Stimulated activated CD4-positive, alpha-beta T cell treated with anti-CD3 and anti-CD28 coated beads, Interleukin-4, amount 100 ng/mL, for 48 hours (primary cell): ENCODE measurements at places on chromosomes 6 and 20.

- DNase-seq = no peak
Observed at GRCh38 chr6:50591135-50591534, 122.2 kb upstream of the TFAP2D start.

DNA sequence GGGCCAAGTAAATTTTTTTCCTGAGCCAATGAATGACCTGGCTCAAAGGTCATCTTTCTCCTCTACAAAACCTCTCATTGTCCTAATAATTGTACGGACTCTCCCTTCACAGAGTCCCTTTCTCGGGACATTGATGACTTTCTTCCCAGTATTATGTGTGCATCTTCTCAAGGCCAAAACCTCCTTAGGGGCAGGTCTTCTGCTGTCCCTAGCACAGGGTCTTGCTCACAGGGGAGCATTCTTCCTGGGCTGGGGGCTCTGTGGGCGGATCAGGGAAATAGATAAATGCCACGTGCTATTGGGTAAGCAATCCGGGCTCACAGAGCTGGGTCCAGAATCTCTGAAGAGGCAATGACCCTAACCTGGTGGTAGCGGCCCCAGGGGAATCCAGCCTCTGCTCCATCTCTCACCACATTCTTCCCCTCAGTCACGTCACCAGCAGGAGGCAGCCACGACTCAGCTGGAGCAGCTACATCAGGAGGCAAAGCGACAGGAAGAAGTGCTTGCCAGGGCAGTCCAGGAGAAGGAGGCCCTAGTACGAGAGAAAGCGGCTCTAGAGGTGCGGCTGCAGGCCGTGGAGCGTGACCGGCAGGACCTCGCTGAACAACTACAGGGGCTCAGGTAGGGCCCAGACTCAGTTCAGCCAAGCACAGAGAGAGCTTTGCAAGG is 23.5 kb downstream of the CEP250 start:
- DNase-seq = no peak

- no peak for DNase-seq
Observed at GRCh38 chr6:42400886-42401612, 50.7 kb downstream of the TRERF1 start.

DNA sequence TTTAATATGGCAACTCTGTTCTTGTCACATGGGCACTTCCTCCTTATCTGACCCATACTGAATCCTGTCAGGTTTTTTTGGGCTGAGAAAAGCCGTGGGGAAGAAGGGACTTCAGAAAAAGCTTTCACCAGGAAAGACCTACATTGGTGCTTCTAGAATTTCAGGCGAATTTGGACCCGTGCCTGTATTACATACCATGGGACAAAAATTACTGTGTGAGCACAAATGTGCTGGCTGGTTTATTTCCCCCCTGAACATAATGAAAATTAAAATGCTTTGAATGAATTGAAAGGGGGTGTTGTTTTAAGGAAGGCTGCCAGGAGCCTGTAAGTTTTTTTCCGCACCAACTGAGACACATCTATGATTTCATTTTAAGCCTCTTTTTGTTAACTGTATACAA is 29.6 kb downstream of the CAP2 start:
- DNase-seq = no peak

- no peak for DNase-seq
Observed at GRCh38 chr20:53757472-53757913, 163.9 kb upstream of the ZNF217 start.

GRCh38 chr6:50961611-50962010 is 142.9 kb downstream of the TFAP2B start:
- DNase-seq = no peak

- DNase-seq = no peak
Observed at GRCh38 chr6:149995971-149996370, 29.4 kb downstream of the RAET1L start.

GRCh38 chr6:7787137-7787608 is 61.3 kb downstream of the BMP6 start:
- no peak for DNase-seq

- no peak for DNase-seq
Observed at GRCh38 chr20:32070690-32071213, 18.7 kb downstream of the HCK start.

GRCh38 chr6:15325540-15325955 is 79.7 kb downstream of the JARID2 start:
- DNase-seq = no peak

- DNase-seq = no peak
Observed at GRCh38 chr6:148044921-148045320, 297.7 kb upstream of the SASH1 start.

DNA sequence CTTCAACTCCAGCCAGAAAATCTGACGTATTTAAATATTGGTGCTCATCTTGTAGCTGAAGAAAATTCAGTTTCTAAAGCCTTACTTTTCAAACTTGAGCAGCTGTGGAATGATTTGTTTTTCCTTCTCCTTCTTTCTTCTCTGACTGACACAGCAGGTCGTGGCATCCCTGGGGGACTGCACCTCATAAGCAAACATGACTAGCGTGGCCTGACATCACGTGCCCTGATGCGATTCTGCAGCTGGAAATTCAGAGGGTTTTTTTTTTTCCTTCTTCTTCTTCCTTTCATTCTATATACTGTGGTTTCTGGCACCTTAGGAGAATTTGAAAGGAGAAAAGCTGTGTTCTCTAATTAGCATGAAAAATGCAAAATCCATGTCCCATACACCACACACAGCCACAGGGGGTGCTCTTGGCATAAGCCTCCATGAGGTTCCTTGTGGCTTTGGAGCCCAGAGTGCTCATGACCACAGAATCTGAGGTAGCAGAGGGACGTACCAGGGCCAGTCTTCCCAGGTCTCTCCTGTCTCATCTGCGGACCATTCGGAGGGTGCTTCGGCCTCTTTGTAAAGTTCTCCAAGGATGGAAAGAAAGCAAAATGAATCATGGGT is 258.5 kb upstream of the CDH4 start:
- no peak for DNase-seq

DNA sequence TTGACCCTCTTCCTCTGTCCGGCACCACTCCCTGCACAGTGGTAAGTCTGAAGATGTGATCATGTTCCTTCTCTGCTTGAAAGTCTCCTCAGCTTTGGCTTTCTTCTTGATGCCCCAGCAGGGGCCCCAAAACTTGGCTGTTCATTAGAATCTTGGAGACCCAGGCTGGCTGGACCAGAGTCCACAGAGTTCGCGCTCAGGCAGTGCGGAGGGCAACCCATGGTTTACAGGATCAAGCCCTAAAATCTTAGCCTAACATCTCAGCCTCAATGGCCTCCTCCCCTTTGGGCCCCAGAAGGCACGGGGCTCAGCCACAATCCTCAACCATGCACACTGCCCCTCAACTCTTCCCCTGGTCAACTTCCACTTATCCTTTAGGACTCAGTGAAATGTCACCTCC is 72.9 kb upstream of the GTSF1L start:
- DNase-seq = no peak

DNA sequence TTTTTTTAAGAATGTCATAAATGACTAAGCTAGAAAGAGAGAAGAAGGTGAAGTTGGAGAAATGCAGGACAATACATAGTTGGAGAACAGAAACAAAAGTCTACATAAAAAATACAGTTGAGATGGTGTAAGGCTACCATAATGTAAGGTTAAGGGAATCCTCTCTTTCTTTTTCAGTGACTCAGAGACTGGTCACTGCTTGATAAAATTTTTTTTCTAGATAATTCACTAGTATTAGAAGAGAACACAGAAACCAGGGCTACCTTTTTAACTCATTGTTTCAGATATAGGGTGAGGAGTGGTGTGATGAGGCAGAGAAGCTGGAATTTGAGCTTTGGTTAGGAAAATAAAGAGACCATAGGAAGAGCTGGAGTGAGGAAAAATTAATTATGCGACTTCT is 18.2 kb upstream of the EDN1 start:
- DNase-seq = no peak

GRCh38 chr20:33583143-33583542 is 79.0 kb upstream of the C20orf144 start:
- DNase-seq = no peak

- DNase-seq = no peak
Observed at GRCh38 chr20:13684566-13685222, 46.0 kb upstream of the TASP1 start.

- no peak for DNase-seq
Observed at GRCh38 chr20:35039146-35039545, 53.5 kb downstream of the TRPC4AP start.

GRCh38 chr6:107600936-107601335 is 111.0 kb downstream of the SOBP start:
- no peak for DNase-seq

- DNase-seq = no peak
Observed at GRCh38 chr20:53712212-53712977, 118.8 kb upstream of the ZNF217 start.

GRCh38 chr20:21183722-21184121 is 57.8 kb downstream of the KIZ start:
- no peak for DNase-seq

- no peak for DNase-seq
Observed at GRCh38 chr6:43454696-43455530, 435 bp downstream of the DLK2 start.

- no peak for DNase-seq
Observed at GRCh38 chr6:98041056-98041455, 758.0 kb upstream of the MMS22L start.

DNA sequence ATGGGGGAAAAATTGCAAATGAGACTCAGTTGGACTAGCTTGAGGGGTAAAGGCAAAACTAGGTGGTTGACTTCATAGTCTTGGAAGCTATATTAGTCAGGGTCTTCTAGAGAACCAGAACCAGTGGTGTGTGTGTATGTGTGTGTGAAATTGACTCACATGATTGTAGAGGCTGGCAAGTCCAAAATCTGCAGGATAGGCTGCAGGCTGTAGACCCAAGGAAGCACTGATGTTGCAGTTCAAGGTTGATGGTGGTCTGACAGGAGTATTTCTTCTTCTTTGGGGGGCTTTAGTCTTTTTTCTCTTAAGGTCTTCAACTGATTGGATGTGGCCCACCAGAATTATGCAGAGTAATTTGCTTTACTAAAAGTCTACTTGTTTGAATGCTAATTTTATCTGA is 217.4 kb downstream of the MANEA start:
- no peak for DNase-seq

DNA sequence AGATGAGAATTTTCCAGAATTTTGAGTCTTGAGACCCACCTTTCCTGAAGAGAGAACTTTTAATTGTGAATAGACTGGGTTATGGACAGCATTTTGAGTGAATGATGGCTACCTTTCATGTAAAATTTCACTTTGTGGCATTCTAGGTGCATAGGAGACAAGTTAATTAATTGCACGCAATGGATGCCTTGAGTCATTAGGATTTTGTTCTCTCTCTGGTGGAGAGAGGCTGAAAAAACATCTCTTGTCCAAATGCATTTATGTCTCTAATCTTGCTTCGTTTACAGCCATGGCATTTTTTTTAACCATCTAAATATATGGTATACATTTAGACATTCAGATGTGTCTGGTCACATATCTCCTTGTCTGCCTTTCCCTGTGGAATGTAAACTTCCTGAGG is 3.1 kb downstream of the RHAG start:
- DNase-seq = no peak

DNA sequence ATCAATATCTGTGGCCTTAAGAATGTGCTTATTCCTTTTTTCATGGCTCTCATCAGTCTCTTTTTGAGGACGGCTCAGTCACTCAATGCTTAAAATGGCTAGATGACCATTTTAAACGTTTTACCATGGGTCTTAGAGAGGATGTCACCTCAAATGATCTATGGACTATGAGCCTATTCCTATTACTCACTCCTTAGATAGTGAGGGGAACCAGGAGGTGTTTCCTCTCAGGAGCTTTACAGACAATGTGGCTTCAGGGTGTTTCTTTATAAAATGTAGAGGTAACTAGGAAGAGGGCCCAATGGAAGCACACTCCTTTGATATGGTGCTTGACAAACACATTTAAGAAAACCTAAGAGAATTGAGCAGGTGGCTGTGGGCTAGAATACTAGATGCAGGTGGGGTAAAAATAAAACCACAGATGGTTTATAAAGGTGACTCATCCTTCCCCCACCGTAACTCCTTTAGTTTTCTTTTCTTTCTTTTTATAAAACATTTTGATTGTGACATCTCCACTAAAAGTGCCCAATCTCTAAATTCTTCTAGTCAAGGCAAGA is 1.5 kb upstream of the TMEM200A start:
- DNase-seq = no peak
